Stimulated activated CD4-positive, alpha-beta T cell treated with anti-CD3 and anti-CD28 coated beads, TNF-alpha, amount 100 ng/mL, for 1 hour (primary cell): ENCODE measurements at places on chromosomes 4 and X.

DNA sequence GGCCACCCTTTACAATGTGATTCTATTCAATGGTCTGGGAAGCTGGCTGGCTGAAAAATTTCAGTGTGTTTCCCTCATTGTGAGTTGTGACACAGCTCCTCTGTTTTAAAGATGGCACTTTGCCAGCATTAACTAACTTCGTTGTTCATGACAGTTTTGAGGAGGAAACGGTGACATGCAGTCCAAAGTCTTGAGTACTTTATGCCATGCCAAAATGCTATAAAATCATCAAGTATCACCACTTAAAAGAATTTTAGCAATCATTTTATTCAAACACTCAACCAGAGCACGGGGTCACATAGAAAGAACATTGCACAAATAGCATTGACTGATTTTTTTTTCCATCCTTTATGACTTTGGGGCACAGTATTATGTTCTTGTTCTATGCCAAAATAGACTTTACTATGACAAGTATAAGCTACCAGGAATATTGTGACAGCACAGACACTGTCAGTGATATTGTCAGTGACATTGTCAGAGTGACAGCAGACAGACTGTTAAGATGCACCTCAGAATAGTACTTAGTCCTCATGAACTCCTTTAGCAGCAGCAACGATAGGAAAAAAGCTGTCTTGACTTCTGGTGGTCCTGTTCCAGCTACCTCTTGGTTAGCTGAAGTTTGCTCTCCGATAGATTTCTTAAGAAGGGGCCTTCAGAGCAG, 46.7 kb downstream of the CXCL13 start:
- DNase-seq: no peak

DNA sequence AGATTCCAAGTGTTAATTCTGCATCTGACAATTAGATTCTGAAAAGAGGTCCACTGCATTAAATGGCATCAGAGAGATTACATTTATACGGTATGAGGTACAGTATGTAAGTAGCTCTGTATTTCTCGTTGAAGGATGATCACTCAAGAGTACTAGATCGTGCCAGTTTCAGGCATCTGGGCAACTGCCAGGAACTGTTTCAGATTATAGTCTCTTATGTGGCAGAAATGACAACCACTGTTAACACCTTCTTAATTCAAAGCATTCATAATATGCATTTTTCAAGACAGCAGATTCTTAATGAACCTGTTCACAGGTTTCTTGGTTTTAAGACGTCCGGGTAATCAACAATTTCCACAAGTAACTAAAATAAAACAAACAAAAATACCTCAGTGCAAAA, 1.6 kb downstream of the ANKRD50 start:
- no peak for DNase-seq

DNA sequence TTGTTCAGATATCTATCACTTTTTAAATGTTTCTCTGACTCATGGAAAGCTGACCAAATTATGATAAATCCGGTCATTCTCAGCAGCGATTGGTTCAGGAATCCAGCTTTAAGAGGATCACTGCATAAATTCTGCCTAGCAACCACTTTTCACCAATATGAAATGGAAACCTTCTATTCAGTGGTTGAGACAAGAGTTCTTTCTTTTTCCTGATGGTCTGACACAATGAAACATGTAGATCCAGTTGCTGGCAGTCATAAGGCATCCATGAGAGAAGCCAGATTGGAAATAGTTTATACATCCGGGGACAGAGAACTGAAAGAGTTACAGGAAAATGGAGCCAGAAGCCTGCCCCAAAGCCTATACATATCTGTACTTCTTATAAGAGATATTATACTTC, 27.2 kb downstream of the MAB21L2 start:
- DNase-seq: no peak

- DNase-seq: no peak
These were observed 4.7 kb downstream of the RIPPLY1 start for GRCh38 chrX:106898462-106898861.

GRCh38 chr4:149534779-149535178, 280.9 kb downstream of the IQCM start:
- DNase-seq: no peak

- DNase-seq: no peak
These were observed 63.5 kb downstream of the GEMIN8 start for GRCh38 chrX:13966071-13966792.

DNA sequence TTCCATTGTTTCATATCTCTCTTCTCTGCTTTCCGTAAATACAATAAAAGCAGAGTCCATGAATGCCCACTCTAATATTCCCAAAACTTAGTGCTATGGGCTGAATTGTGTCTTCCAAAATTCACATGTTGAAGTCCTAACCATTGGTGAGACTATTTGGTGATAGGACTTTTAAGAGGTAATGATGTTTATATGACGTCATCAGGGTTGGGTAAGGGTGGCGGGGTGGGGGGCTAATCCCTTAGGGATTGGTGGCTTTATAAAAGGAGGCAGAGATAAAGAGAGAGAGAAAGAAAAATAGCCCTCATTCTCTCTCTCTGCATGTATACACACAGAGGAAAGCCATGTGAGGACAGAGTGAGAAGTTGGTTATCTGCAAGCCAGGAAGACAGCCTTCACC, 722.2 kb downstream of the DMD start:
- DNase-seq: no peak

- no peak for DNase-seq
These were observed 16.6 kb downstream of the S100G start for GRCh38 chrX:16666541-16666940.

DNA sequence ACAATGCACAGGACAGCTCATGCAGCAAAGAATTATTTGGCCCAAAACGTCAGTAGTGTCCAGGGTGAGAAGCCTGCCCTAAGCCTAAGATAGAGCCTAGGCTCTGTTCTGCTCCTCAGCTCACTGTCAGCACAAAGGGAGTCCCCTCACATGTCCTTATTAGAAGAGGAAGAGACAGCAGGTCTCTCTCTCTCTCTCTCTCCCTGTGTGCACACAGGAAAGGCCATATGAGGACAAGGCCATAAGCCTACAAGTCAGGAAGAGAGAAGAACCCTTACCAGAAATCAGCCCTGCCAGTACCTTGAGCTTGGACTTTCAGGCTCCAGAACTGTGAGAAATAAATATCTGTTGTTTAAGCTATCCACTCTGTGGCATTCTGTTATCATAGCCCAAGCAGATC, 20.4 kb downstream of the FAM184B start:
- no peak for DNase-seq

GRCh38 chr4:124514588-124514987, 197.9 kb downstream of the ANKRD50 start:
- DNase-seq: no peak

DNA sequence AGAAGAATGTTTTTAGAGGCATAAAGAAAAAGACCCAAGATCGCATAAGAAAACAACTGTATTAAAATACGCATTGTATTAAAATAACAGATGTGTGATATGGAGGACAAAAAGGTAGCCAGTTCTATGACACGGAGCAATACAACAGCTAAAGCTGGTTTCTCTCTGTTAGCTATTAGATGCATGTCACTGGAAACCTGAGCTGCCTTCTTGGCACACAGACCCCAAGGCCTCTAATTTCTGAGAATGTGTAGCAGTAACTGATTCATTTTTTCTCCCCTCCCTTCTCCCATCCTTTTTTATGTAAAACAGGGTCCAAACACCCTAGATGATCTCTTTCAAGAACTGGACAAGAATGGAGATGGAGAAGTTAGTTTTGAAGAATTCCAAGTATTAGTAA, 4.1 kb downstream of the S100G start:
- no peak for DNase-seq

DNA sequence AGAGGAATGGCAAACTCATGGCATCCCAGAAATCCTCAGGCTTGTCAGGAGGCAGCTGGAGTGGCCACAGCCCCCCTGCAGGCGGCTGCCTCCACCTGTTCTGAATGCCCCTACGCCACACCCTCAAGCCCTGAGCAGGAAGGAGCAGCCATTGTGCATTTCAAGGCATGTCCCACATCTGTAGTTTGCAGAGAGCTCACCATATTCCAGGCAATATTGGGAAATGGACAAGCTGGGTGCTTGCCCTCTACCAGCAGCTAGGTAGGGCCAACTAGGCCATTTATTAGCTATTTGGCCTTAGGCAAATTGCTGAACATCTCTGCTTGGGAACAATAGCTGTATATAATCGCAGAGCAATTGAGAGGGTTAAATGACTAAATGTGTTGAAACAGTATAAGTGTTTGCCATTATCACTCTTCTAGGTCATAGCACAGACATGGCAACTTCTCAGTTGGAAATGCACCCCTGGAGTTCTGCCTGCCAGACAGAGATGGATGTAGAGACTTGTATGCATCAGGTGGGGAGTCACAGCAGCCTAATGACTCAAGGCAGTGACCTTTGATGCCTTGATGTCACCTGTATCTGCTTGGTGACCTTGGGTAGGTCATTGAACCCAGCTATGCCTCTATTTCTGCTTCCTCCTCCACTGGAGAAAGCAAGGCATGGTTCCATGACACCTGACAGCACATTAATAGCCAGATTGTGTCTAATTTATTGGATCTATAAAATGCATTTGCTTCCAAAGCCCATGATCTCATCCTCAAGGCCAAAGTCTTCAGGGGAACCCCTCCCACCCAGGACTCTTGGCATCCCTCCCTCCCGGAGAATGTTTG, 52.8 kb downstream of the FHDC1 start:
- DNase-seq: no peak

DNA sequence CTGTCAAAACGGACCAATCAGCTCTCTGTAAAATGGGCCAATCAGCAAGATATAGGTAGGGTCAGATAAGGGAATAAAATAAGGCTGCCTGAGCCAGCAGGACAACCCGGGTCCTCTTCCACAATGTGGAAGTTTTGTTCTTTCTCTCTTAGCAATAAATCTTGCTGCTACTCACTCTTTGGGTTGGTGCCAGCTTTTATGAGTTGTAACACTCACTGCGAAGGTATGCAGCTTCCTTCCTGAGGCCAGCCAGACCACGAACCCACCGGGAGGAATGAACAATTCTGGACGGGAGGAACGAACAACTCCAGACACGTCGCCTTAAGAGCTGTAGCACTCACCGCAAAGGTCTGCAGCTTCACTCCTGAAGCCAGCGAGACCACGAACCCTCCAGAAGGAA, 287.8 kb downstream of the RAPGEF2 start:
- DNase-seq: no peak

- DNase-seq: no peak
These were observed 1.4 kb upstream of the SEC24B start for GRCh38 chr4:109432203-109432602.

DNA sequence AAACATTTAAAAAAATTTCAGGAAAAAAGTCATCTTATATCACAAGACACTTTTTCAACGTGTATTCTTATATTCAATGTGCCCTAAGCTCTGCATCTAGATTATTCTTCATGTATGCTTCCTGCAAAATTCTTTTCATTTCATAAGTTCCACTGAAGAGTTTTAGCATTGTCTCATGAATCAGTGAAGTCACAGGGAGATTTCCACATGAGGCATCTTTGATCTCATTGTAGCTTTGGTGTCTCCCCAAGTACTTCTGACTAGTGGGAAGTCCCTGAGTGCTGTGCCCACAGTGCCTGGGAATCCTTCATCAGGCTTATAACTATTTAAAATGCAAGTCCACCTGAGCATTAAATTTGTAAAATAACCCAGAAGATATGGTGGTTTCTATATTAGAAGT, 123.8 kb downstream of the MAD2L1 start:
- DNase-seq: no peak

- DNase-seq: no peak
These were observed 62.6 kb upstream of the MAGEH1 start for GRCh38 chrX:55389376-55389775.

- no peak for DNase-seq
These were observed 116.9 kb downstream of the COL25A1 start for GRCh38 chr4:109185548-109185947.

GRCh38 chr4:38129460-38130227, 169.4 kb downstream of the PTTG2 start:
- DNase-seq: no peak

DNA sequence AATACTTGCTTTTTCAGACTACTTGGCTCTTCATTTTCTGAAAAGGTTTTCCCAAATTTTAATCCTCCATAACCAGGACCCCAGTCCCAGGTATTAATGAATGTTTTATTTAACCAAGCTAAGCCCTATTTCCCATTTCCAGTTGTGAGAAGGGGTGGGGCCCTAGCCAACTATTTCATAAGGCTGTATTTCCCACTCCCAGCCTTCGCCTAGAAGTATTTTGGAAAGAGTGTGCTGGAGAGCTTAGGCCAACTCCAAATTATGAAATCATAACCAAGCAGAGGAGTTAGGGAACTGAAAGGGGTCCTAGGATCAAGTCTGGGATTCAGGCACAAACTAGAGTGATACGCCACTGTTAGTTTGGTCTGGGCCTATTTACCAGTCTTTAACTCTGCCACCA, 148.4 kb upstream of the GPC4 start:
- no peak for DNase-seq

GRCh38 chr4:89007338-89007939, 49.5 kb downstream of the FAM13A start:
- no peak for DNase-seq

GRCh38 chr4:167232805-167233684, 1.2 kb downstream of the SPOCK3 start:
- no peak for DNase-seq

- DNase-seq: no peak
These were observed 59.1 kb downstream of the FBXW7 start for GRCh38 chr4:152476796-152477195.

GRCh38 chrX:3415011-3415410, 68.6 kb upstream of the MXRA5 start:
- no peak for DNase-seq

- DNase-seq: no peak
These were observed 328.7 kb upstream of the ZFP42 start for GRCh38 chr4:187666697-187667494.

GRCh38 chr4:113049421-113050370, at the start of gene ANK2:
TSS of gene ANK2 (plus strand) at chr4:113049653. CDS start at chr4:113049729, 76 bp downstream.
- no peak for DNase-seq

DNA sequence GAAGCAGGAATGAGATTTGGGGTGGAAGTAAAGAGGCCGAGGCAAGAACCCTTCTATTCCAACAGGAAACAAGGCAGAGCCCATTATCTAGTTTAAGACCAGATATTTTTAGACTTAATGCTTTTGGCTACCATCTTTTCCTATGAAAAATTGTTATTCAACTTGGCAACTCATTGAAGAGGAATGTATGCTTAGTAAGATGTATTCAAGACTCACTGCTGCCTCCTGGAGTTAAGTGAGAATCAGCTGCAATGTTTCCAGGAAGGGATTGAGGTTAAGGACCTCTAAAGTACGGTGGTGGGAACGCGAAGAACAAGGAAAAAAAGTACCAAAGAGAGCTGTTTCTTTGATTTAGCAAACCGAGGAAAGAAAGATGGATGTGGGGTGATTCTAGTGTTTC, 89.1 kb downstream of the RAPGEF2 start:
- DNase-seq: no peak

- DNase-seq: no peak
These were observed 362 bp downstream of the NCAPG start for GRCh38 chr4:17811078-17811603.

- no peak for DNase-seq
These were observed 67.0 kb upstream of the ANXA3 start for GRCh38 chr4:78484574-78484973.
